ENCODE measurements at places on chromosomes 4 and X.

DNA sequence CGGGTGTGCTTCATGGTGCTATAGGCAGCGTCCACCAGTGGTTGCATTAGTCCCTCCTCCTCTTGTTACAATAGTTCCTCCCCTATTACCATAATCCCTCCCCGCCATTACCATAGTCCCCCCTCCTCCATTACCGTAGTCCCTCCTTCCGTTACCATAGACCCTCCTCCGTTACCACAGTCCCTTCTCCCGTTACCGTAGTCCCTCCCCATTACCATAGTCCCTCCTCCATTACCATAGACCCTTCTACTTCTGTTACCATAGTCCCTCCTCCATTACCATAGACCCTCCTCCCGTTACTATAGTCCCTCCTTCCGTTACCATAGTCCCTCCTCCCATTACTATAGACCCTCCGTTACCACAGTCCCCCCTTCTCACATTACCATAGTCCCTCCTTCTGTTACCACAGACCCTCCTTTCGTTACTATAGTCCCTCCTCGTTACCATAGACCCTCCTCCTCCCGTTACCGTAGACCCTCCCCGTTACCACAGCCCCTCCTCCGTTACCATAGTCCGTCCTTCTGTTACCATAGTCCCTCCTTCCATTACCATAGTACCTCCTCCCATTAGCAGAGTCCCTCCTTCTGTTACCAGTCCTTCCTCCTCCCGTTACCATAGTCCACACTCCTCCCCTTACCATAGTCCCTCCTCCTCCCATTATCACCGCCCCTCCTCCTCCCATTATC lies 129.6 kb downstream of the DHRSX start:
- DNase-seq = no peak

GRCh38 chr4:79780129-79780528 lies 292.9 kb downstream of the ANTXR2 start:
- DNase-seq = no peak

DNA sequence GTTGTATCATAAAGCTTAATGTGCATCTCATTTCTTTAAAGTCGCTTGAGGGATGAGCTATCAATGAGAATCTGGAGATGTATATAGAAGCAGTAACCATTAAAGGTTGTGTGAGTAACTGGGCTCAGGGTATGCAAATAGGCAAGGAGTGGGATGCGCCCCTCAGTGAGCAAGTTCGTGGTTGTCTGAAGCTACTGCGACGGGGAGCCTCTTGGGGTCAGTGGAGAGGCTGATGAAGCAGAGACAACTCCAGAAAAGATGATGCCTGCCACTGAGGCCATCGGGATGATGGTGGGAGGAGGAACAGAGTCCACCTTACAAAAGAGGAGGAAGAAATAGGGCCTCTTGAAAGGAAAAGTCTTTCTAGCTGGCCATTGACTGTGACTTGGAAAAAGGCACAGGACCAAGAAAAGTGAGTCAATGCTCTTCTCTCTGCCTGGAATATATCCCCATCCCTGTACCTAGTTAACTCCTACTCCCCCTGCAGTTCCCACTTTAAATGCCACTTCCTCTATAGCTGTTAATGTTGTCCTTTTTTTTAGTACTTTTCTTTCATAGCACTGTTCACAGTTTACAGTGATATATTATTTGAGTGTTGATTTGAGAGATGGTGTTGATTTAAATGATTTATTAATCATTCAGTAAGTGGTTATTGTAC lies 51.4 kb upstream of the LSM6 start:
- DNase-seq = no peak

DNA sequence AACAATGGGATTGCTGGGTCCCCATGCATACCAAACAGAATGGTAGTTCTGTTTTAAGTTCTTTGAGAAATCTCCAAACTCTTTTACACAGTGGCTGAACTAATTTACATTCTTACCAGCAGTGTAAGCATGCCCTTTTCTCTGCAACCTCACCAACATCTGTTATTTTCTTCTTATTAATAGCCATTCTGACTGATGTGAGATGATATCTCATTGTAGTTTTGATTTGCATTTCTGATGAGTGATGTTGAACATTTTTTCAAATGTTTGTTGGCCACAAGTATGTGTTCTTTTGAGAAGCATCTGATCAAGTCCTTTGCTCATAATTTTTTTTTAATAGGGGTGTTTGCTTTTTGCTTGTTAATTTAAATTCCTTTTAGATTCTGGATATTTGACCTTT lies 41.2 kb upstream of the ZMAT1 start:
- no peak for DNase-seq

- DNase-seq = no peak
These were observed 6.8 kb downstream of the ATP2B3 start for GRCh38 chrX:153524234-153524633.

DNA sequence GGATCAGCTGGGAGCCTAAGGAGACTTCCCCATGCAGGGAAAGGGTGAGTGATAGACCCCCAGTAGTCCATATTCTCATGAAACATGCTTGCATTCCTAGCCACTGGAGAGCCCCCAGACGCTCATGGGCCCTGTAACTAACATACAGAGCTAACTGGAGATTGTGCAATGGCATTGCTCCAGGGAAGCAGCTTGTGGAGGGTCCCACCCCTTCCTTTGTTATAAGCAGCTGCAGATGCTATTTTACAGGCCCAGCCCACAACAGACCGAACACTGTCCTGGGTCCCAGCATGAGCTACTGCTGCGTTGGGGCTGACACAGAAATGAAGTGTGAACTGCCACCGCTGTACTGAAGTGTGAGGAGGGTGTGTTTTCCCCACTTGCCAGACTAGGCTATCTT lies 1465.7 kb upstream of the DIAPH2 start:
- no peak for DNase-seq

DNA sequence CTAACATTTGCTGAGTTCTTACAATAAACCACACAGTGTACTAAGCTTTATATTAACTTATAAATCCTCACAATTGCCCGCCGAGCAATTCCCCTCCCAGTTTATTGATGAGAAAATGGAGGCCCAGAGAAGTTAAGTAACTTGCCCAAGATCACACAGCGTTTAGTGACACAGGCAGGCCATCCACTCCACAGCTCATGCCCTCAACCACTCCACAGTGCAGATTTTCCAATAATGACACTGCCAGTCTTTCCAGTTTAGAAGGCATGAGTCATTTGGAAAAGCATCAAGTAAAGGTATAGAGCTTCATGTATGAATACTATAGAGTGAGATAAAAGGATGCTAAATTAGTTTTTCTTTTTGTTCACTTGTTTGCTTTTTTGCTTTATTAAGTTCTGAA lies 208.5 kb downstream of the CAMK2D start:
- no peak for DNase-seq

DNA sequence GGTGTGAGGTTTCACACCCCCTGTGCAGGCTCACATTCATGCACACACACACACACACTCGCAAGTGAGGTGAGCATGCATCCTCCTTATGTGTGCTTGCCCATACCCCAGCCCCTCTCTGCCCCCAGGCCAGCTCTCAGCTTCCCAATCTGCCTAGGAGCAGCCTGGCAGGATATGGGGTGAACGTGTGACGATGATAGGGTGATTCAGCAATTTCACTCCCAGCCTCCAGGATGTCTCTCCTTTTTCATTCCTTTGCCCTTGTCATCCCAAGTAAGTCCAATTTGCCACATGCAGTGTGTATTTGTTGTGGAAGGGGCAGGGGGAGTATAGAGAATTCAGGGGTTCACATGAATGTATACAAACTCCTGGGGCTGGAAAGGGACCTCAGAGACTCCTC lies 7.2 kb downstream of the STARD8 start:
- no peak for DNase-seq

GRCh38 chr4:88854481-88854880 lies 156.9 kb upstream of the NAP1L5 start:
- no peak for DNase-seq

- DNase-seq = no peak
These were observed 191.2 kb downstream of the FRMPD4 start for GRCh38 chrX:12329476-12329875.

DNA sequence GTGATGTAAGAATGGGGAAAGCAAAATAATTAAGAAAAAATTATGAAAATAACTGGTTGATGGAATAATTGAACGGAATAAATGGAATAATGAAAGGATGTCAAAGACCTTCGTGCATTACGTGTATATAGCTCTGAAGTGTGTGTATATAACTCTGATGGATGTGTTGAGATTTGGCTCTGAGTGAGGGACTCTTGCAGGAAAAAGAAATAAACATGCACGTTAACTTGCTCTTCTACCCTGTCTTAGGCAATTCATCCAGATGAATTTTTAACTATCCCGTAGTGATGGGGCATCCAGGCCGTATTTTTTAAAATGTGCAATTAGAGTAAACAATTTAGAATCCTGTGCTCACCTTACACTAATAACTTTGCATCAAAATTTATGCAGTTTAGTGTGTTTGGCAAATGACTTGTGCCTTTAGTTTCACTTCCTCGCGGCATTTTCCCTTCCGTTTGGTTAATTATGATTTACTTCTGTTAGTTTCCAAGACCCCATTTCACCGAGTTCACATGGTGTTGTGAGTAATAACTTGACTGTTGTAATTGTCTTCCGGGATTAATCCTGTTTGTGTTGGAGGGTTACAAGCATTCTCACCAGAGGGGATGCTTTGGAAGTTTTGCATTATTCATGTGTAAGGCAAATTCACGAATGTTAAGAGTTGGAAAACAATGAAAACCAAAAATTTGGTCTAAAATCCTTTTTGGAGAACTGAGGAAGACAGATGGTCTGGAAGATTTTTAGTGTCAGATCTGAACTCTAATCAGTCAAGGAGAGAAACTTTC lies 256.5 kb upstream of the FAT1 start:
- DNase-seq = no peak

DNA sequence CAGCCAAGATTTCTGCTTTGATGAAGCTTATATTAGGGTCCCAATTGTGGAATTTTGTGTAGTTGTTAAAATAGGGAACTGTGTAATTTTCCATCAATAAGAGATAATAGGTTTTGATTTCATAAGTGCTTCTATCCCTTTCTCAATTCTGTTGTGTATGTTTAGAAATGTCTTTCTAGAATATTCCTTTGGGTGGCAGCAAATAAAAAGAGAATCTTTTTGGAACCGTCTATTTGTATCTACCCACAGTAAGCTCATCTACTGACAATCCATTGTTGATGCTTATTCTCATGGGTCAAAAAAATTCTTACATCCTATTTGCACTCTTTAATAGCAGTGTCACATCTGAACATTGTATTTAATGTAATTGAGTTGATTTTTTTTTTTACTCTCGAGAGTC lies 61.7 kb downstream of the TMA16 start:
- DNase-seq = no peak

DNA sequence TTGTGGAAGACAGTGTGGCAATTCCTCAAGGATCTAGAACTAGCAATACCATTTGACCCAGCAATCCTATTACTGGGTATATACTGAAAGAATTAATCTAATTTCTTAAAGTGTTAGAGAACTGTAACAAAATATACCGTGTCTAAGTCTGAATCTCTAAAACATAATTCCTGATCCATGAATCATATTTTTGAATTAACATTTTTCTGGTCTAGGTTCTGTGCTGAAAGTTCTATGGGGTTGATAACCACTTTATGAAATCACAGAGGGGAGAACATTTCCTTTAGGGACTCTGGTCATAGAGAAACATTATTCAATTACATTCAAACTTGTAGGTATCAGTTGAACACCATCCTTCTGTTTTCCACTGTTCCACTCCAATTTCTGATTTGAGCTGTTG lies 91.9 kb upstream of the ETNPPL start:
- DNase-seq = no peak

GRCh38 chr4:174616661-174617060 lies 94.4 kb upstream of the HPGD start:
- no peak for DNase-seq

DNA sequence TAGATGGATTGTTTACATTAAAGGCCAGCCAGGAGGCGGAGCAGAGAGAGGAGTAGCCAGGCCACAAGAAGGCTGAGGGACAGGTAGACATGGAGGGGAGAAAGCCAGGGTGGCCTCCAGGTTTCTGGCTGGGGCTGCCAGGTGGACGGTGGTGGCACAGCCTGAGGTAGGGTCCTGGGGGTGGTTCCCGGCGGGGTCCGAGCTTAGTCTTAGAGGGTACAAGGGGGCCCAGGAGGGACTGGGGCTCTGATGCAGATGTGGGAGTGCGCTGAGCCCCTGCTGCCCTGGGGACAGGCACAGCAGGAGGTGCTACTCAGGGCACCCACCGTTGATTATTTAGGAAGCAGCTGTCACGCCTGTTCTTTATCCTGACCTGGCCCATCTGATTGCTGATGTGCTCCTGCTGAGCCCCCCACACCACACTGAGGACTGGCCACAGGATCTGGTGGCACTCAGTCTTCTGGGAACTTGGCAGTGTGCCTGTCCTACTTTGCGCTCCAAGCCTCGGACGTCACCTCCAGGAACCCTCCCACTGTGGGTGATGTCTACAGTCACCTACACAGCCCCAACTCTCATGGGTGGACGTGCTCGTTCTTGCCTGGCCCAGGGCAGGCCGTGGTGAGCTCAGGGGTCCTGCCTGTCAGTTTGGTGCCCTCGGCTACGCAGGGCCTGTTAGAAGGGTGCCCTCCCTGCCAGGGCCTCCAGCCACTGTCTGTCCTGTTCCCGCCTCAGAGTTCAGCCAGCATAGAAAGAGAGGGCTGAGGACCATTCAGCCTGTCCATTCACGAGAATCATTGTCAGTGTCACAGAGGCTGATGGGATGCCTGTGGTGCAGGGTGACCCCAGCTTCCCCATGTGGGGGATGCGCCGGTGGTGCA lies 12.0 kb downstream of the WFS1 start:
- DNase-seq = no peak

DNA sequence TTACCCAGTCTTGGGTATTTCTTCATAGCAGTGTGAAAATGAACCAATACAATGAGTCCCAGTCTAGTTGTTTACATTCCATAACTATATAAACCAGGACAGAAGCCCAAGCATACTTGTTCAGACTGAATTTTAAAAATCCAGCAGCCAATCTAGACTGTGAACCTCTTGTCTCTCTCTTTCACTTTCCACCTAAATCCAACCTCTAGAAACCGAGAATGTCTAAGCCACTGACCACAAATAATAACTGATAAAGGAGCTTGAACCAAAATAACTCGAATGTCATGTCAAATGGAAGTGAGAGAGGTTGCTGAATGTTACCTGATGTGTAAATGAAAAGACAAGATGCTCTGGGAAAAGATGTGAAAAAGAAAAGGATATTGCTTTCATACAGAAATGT lies 544.7 kb downstream of the NLGN4X start:
- DNase-seq = no peak

DNA sequence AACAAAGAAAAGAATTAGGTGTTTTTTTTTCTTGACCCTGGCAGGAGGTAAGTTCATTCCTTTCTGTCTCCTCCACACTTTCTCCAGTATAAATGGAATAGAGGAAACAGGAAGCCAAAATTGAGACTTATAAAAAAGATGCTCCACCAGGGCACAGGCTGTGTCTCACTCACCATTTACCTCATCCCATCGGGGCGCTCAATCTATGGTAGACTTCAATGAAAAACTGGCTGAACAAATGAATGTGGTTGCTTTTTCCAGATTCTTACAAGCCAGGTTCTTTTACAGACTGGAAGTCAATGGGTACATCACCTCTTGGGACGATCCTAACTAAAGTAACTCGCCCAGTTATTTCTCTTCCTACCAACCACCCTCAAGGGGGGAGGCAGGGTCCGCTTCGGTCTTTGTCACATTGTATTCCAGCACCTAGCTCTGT lies 685 bp downstream of the COMMD8 start:
- DNase-seq = no peak

- DNase-seq = no peak
These were observed 836 bp downstream of the PRRG1 start for GRCh38 chrX:37350034-37350365.

Measured in mesenteric fat pad (tissue), 1 donor.